ENCODE measurements at places on chromosomes 13 and 19. TPM values are rescaled to one million over a fixed set of nuclear protein-coding genes. Genes with fewer than 3 reads are reported as not detected.

DNA sequence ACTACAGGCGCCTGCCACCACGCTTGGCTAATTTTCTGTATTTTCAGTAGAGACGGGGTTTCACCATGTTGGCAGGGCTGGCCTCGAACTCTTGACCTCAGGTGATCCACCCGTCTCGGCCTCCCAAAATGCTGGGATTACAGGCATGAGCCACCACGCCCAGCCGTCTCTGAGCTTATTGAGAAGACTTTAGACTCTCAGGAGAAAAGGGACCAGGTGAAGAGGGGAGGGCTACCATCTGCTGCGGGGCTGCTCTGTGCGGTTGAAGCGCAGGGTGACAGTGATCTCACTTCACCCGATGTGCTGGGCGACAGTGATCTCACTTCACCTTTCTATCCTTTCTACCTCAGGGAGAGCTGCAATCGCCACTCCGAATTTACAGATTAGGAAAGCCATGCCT lies 25.3 kb downstream of the PDCD5 start:
- H3K36me3 ChIP-seq, result peaks cover 23% of the 10 kb centered on the region
- no peaks in the 10 kb centered on the region for H3K27me3 ChIP-seq
- no peak overlapping the region for H3K4me3 ChIP-seq
- no peak overlapping the region for H3K27ac ChIP-seq
- H3K4me1 ChIP-seq, result no peaks in the 10 kb centered on the region

Gene IL12RB1
- 25.6 TPM for total RNA-seq

- H3K27me3 ChIP-seq, result no peaks in the 10 kb centered on the region
- H3K36me3 ChIP-seq, result no peaks in the 10 kb centered on the region
- no peak overlapping the region for H3K27ac ChIP-seq
Measured at GRCh38 chr13:38213314-38213713, 136.3 kb upstream of the UFM1 start.

DNA sequence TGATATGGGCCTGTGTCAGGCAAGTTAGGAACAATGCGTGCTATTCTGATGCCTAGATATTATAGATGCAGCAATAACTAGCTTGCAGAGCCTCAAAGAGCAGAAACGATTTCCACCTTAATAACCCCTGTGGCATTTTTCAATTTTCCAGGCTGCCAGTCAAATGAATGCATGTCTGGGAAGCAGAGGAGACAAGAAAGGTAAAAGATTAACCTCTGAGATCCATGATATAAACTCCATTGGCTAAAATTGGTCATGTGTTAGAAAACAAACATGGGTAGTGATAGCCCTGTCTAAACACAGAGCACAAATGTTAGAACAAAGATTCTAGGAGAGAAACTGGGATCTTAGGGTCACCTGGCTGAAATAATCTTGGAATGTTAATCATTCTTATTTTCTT lies 811.1 kb downstream of the DIAPH3 start:
- no peak overlapping the region for H3K4me3 ChIP-seq
- no peaks in the 10 kb centered on the region for H3K27me3 ChIP-seq
- no peaks in the 10 kb centered on the region for H3K36me3 ChIP-seq

- H3K27ac ChIP-seq, result no peak overlapping the region
- no peaks in the 10 kb centered on the region for H3K36me3 ChIP-seq
- H3K4me3 ChIP-seq, result no peak overlapping the region
- H3K4me1 ChIP-seq, result no peaks in the 10 kb centered on the region
Measured at GRCh38 chr13:113034451-113035212, 65.6 kb downstream of the MCF2L start.

GRCh38 chr19:47628078-47628771 lies 19.3 kb downstream of the BICRA start:
- H3K27me3 ChIP-seq, result no peaks in the 10 kb centered on the region
- DNase-seq, result no peak
- no peak overlapping the region for H3K27ac ChIP-seq
- no peak overlapping the region for H3K4me3 ChIP-seq
- H3K36me3 ChIP-seq, result peaks cover 1% of the 10 kb centered on the region
- peaks cover 27% of the 10 kb centered on the region for H3K4me1 ChIP-seq

DNA sequence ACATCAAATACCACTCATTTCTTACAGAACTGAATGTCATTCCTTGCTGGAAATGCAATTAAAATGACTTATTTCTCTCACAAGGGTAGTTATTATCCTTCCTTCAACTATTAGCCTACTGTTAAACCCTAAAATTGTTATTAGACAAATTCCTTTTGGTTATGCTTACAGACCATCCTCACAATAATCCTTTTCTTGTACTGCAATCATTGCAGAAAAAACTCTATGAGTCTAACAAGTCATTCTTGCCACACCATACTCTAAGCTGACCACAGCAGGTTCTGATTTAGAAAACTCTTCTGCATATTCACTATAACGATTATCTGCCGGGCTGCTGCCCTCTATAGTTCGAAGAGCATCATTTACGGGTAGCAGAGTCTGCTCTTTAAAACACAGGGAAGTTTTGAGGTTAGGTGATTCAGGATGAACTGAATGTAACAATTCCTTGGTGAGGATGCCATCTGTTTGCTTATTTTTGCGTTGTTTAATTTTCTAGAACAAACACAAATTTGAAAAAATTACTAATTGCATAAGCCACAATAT lies 38.2 kb downstream of the MTMR6 start:
- peak; percentile 4 for DNase-seq
- H3K27ac ChIP-seq, result no peak overlapping the region
- no peak overlapping the region for H3K4me3 ChIP-seq
- H3K36me3 ChIP-seq, result peaks cover 23% of the 10 kb centered on the region

- H3K27me3 ChIP-seq, result no peaks in the 10 kb centered on the region
- no peak overlapping the region for H3K27ac ChIP-seq
- H3K4me1 ChIP-seq, result no peaks in the 10 kb centered on the region
Measured at GRCh38 chr13:66296875-66297274, 933.3 kb downstream of the PCDH9 start.

DNA sequence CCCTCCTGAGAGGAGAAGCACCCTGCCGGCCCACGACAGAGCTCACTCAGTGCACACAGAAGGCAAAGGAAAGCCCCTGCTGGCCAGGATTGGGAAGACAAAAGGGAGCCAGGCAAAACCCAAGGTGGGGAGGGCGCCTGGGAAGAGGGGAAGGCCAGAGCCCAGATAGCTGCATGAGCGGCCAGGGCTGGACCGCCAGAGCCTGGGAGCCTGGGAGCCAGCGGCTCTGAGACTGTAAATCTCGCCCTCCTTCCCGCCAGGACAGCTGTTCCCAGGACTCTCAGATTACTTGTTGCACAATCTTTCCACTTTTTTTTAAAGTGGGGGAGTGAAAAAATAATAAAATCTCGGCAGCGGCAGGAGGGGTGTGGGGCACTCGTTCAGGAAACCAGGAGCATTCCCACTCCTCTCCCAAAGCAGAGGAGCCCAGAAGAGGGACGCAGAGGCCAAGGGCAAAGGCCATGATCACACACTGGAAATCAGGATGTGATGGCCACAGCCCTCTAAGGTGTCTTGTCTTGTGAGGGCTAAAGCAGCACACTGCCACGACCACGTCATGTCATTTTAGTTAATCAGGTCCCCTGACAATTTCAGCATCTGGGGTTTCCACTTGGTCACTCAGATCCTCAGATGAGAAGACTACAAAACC lies 19.6 kb upstream of the EPHX3 start:
- peaks cover 32% of the 10 kb centered on the region for H3K36me3 ChIP-seq
- no peak for DNase-seq
- no peaks in the 10 kb centered on the region for H3K4me1 ChIP-seq
- H3K4me3 ChIP-seq, result no peak overlapping the region
- H3K27ac ChIP-seq, result no peak overlapping the region

DNA sequence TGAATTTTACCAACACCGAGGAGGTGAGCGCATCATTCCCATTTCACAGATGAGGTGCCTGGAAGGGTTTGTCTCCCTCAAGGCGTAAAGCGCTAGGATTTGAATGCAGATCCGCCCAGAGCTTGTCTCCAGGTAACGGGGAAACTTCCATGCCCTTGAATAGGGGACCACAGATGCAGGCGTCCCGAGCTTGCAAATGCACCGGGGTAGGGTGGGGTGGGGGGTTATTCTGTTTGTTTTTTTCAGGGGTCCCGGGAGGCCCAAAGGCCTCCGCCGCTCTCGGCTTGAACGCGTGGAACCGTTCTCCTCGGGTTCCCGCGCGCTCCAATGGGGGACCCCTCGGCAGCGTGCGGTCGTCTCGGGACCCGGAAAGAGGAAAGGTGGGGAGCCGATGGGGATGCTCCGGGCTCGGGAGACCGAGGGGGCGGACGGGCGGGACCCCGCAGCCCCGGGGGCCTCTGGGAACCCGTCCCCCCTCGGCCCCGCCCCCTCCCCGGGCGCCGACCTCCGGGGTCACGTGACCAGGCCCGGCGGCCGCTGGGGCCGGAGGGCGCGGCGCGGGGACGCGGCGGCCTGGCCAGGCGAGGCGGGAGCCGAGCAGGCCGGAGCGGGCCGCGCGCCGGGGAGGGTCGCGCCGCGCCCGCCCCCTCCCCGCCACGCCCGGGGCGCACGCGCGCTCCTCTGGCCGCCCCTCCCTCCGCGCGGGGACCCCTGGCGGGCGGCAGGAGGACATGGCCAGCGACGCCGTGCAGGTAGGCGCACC lies at the start of gene PKN1:
TSS of gene PKN1 (plus strand) at position 516 of the 763 bp plus-strand sequence. CDS start at position 732, 216 bp downstream.
- peak; percentile 64 for DNase-seq
- peaks cover 26% of the 10 kb centered on the region for H3K4me1 ChIP-seq
- H3K36me3 ChIP-seq, result peaks cover 4% of the 10 kb centered on the region
- peaks cover 2% of the 10 kb centered on the region for H3K27me3 ChIP-seq
- H3K27ac ChIP-seq, result peak within 1 kb of the TSS; percentile 77
- H3K4me3 ChIP-seq, result peak within 1 kb of the TSS; percentile 74

GRCh38 chr19:49567861-49568441 lies 12.4 kb downstream of the NOSIP start:
- H3K27ac ChIP-seq, result peak overlapping the region; percentile 81
- no peaks in the 10 kb centered on the region for H3K27me3 ChIP-seq
- H3K36me3 ChIP-seq, result peaks cover 18% of the 10 kb centered on the region
- DNase-seq, result peak; percentile 81

Gene PCSK4
- 4.7 TPM for total RNA-seq

DNA sequence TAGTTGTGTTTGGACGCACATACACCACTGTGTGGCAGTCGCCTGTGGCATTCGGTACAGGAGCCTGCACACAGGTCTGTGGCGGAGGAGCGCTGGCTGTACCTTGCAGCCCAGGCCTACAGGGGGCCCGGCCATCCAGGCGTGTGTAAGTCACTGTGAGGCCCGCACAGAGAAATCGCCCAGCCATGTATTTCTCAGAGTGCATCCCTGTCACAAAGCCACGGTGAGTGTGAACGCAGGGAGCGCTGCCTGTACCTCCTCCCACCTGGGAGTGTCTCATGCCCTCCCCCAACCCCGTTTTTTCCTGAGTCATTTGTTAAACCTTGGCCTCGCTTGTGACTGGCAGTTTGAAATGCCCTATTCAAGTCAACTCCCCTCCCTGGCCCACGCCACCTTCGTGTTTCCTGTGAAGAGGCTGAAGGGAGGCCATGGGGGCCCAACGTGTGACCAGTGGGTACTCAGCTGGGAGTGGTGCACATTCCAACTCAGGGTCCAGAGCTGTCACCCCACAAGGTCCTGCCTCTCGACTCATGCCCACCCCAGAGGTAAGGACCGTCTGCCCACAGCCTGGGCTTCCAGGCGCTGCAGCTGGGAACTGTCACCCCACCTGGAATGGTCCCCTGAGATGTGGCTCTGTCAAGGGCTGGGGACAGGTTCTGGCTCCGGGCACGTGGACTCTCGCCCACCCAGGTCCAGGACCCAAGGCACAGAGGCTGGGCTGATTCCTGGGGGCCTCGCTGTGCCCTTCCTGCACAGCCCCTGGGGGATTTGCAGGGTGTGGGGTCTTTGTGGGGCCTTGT lies 11.6 kb upstream of the RASA3 start:
- peaks cover 41% of the 10 kb centered on the region for H3K4me1 ChIP-seq
- peak; percentile 76 for DNase-seq
- peak overlapping the region; percentile 68 for H3K27ac ChIP-seq
- no peak overlapping the region for H3K4me3 ChIP-seq

GRCh38 chr19:6273701-6274601 lies 5.8 kb downstream of the MLLT1 start:
- no peak overlapping the region for H3K27ac ChIP-seq
- peaks cover 57% of the 10 kb centered on the region for H3K4me1 ChIP-seq
- H3K4me3 ChIP-seq, result no peak overlapping the region
- H3K36me3 ChIP-seq, result peaks cover 24% of the 10 kb centered on the region

Gene CCDC124
- total RNA-seq, result 129 TPM

All from activated CD8-positive, alpha-beta T cell treated with anti-CD3 and anti-CD28 coated beads for 36 hours (primary cell).